ENCODE measurements at places on chromosomes 12 and 14.

DNA sequence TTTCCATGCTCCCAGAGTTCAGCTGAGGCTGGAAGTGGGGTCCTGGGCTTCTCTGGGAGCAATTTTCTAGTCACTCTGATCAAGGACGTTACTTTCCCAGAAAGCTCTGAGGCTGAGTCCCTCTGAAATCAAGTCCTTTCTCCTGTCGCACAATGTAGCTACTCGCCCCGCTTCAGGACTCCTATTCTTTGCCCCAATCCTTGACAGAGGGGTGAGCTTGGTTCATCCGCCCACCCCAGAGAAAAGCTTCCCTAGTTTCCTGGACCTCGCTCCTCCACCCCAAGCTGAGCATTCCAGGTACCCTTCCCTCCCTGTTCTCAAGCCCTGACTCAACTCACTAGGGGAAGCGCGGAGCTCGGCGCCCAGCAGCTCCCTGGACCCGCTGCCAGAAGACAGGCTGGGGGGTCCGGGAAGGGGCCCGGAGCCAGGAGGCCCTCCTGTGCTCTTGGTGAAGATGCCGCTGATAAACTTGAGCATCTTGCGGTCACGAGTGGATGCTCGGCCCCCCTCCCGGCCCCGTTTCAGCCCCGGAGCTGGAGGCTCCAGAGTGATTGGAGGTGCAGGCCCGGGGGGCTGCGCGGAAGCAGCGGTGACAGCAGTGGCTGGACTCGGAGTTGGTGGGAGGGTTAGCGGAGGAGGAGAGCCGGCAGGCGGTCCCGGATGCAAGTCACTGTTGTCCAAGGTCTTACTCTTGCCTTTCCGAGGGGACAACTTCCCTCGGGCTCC, 1.6 kb downstream of the AGAP2 start:
- DNase-seq, result no peak

DNA sequence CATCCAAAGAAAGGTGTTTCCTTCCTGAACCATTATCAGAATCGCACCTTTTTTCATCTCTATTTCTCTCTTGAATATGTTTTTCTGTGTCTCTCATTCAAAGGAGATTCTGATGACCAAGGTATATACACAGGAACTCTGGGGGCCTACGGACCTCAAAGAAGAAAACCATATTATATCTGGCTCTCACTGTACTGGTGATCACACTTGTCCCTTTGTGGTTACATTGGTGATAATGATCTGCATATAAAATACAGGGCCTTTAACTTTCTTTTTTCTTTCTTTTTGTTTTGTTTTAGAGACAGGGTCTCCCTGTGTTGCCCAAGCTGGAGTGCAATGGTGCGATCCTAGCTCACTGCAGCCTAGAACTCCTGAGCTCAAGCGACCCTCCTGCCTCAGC, 185.2 kb upstream of the AMIGO2 start:
- DNase-seq, result no peak

- no peak for DNase-seq
Measured at GRCh38 chr14:71739273-71739990, 192.8 kb upstream of the RGS6 start.

- DNase-seq, result no peak
Measured at GRCh38 chr12:54572881-54573280, 15.6 kb downstream of the PPP1R1A start.

- DNase-seq, result no peak
Measured at GRCh38 chr12:93323625-93324329, 53.9 kb upstream of the NUDT4 start.

GRCh38 chr12:5694759-5695409, 250.2 kb downstream of the ANO2 start:
- DNase-seq, result no peak

DNA sequence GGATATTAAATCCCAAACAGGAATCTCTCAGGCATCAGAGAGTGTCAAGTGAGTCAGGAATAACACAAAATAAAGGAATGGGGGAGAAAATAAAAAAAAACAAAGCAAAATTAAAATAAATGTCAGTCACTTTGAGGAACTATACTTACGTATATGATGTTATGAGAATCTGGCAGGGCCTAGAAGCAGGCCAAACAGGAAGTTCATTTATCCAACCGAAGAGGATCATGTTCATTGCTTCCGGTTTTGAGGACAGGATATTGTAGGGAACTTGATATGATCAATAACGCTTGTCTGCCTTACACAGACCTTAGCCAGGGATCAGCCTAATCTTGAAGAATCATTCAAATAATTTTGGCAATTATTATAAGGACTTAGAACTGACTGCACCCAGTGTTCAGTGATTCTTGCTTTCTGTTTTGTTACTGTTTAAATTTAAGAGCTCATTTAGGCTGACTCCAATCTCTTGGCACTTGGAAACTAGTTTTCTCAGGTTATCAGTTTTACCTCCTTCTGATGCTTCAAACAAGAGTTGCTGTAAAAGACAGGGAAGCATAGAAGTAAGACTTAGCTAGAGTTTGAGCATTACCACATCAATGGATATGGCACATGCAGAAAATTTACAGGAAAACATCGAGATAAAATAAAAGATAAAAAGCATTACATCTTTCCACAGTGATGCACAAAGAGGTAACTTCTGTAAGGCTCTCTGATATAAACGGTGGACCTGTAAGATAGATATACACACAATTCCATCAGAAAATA, 53.4 kb downstream of the ZFC3H1 start:
- no peak for DNase-seq

GRCh38 chr12:13534645-13535398, 338.3 kb downstream of the EMP1 start:
- DNase-seq, result peak; percentile 4
